Fibroblast of skin of abdomen (primary cell): ENCODE measurements at places on chromosomes 11 and 22.
A peak's percentile ranks its signal among the peaks of the same experiment; 100 is the strongest.

- DNase-seq, result no peak
These were observed 13.7 kb downstream of the PDHX start for GRCh38 chr11:34929794-34930763.

- peak; percentile 98 for DNase-seq
These were observed 26.1 kb upstream of the RTL6 start for GRCh38 chr22:44523981-44524759.

GRCh38 chr11:72127923-72128322 lies 7.6 kb upstream of the FOLR3 start:
- DNase-seq, result no peak

- DNase-seq, result no peak
These were observed 42.2 kb downstream of the AHNAK start for GRCh38 chr11:62504158-62504973.

- no peak for DNase-seq
These were observed 3.3 kb downstream of the KDELR3 start for GRCh38 chr22:38471237-38471636.

DNA sequence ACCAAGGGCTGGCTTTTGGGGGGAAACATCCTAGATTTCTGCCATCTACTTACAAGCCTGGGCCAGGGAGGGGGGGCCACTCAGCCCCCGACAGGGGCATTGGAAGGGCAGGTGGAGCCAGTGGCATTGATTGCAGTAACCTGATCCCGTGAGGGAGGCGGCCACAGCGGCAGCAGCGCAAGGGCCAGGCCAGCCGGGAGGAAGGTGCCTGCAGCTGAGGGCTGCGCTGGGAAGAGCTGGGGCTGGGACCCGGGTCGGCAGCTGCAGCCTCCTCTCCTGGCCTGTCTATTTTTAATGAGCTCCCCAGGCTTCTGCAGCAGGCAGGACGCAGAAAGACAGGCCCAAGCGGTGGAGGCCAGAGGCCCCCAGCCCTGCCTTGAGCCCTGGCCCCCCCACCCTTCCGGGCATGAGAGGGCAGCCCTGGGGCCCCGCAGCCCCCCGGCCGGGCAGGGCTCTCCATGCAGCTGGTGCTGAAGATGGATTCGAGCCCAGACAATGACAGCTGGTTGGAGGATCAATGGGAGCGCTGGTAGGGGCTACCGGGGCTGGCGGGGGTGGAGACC lies 10.6 kb downstream of the FREY1 start:
- no peak for DNase-seq

GRCh38 chr11:14414470-14415461 lies 55.8 kb upstream of the RRAS2 start:
- peak; percentile 9 for DNase-seq

GRCh38 chr11:119664063-119664572 lies 64.9 kb downstream of the NECTIN1 start:
- DNase-seq, result peak; percentile 14

DNA sequence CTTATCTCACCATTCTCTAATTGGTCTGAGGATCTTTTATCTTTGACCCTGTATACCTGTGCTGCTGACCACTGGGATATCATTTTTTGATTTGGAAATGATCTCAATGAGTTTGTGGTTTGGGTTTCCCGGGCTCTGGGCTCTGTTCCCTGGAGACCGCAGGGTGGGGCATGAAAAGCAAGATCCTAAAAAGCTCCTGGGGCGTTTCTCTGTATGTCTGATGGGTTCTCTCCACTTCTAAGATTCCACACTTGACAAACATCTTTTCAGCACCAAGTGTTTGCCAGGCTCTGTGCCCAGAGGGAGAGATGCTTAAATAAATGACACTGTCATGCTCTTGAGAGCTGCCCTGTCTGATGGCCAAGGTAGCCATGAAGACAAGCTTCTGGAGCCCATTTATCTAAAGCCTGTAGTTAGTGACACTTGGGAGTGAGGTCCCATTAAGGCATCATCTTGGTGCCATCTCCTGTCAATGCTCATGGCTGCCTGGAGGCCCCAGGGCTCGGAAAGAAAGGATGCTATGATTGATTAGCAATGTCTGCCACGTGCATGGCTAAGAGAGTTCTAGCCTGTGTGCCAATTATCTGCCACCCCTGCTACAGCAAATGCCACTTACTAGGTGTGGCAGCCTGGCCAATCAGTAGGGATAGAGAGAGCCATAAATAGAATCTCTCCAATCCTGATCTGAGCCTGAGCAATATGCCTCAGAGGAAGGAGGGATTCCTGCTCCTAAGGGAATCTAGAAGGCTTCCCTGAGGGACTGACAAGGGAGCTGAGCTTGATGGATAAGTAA lies 531.6 kb downstream of the MN1 start:
- no peak for DNase-seq

DNA sequence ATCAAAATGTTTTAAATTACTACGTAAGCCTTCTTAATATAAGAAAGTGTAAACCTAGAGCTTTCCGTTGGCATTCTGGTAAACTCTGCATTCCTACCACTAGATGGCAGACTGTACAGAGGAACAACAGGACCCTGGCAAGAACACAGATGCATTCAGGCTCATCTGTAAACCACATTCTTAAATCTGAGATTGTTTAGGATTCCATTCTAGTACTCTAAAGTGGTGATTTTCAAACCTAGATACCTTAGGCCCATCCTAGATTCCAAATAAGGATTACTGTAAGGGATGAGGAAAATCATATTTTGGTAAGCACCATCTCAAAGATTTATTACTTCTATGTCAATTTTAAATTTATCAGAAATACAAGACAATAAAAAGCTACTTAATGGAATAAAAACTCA lies 26.9 kb downstream of the PICALM start:
- DNase-seq, result peak; percentile 91

DNA sequence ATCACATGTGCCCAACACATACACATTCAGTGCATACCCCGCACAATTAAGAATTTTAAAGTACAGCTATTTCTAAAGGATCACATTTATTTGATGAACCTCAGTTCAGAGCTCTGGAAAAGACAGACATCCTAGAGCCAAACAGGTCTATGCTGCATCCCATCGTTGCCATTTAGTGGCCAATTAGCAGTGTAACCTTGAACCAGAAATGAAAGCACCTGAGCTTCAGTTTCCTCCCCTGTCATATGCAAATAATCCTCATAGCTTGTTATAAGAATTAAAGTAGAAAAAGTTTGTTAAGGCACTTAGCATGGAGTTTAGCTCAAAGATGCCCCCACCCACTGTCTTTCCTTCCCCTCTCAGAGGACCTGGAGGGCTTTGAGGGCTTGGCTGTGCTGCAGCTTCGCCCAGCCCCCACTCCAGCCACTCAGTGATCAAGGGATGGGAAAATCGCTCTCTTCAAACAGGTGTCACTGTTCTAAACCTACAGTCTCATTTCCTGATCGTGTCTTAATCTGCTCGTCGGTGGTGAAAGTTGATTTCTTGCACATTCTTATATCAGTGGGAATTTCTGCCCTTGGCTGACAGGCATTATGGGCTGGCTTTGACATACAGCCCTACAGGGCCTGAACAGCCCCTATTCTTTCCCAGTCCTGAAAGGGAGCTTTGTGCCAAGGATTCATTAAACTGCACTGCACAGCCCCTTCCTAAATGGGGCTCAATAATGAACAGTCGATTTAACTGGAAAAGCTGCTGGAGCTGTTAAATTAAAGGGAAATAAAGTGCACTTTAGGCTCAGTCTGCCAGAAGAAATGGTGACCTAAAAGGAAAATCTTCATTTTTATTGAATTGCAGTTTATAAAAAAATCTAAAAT lies 23.3 kb upstream of the FAM181B start:
- DNase-seq, result no peak
